Stimulated activated CD4-positive, alpha-beta T cell treated with anti-CD3 and anti-CD28 coated beads, Interleukin-15, amount 100 ng/mL, for 48 hours (primary cell): ENCODE measurements at places on chromosomes 4 and X.

DNA sequence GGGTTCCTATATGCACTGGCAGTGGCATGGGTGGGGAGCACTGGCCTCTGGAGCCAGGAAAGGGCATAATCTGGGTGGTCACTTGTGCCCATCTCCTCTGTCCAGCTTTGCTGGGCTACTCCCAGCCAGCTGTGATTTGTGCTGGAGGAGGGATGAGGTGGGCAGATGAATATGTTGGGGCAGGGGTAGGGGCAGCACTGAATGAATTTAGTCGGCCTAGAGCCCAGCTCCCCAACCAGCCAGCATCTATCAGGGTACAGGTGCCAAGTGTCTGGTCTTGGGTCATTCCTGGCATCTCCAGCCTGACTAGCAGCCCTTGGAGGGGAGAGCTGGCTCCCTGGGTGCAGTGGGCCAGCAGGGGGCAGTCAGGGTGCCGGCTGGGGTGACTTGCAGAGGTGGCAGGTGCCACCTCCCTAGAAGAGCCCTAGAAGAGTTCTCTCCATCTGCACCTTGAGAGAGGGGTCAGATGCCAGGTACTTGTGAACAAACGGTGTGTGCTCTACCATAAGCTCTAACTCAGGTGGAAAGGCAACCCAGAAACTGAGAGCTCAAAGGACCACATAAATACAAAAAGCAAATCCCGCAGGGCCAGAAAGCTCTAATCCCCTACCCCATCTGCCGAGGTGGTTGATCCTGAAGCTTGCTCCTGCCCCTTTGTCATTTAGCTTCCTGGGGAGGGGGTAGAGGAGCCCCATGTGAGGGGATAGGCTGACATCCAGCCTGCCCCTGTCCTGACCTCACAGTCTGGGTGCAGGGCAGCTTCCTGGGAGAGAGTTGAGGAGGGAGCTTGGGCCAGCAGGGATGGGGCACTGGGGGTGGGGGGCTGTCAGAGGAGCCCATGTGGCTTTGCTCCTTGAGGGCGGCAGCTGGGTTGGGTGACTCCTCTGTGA is 2.2 kb downstream of the SORCS2 start:
- DNase-seq: no peak

GRCh38 chr4:119087656-119088055 is 48.0 kb upstream of the MYOZ2 start:
- DNase-seq: no peak

- no peak for DNase-seq
These were observed 5.7 kb downstream of the MAGEE1 start for GRCh38 chrX:76433219-76433618.

GRCh38 chr4:170009291-170009690 is 16.9 kb downstream of the MFAP3L start:
- no peak for DNase-seq

DNA sequence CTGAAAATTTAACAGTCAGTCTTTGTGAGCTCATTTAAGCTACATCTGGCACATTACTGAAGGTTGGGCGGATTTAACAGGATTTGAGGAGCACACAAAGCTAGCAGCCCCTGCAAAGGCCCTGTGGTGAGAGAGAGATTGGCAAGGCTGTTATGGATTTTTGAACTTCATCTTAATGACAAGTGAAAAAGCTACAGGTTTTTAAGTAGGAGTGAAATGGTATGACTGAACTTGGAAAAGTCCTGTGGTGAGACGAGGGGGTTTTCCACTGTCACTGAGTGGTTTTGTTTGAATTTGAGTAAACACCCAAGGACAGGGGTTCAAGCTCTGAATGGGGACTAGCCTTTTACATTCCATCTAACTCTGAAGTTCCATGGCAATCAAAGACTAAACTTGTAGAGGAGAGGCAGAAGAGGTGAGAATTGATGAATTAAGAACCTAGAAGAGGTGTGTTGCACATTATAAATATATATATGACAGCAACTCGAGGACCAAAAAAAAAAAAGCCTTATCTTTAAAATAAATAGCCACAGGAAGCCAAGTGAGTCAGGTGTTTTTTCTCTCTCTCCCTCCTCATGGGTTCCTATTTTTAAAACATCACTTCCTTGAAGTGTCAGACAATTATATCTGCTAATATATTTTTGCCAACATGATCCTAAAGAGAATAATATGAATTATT is 47.8 kb upstream of the CLNK start:
- DNase-seq: no peak

GRCh38 chrX:51598899-51599298 is 19.8 kb downstream of the CENPVL3 start:
- no peak for DNase-seq

- no peak for DNase-seq
These were observed 51.6 kb downstream of the RTL5 start for GRCh38 chrX:72080150-72080549.

DNA sequence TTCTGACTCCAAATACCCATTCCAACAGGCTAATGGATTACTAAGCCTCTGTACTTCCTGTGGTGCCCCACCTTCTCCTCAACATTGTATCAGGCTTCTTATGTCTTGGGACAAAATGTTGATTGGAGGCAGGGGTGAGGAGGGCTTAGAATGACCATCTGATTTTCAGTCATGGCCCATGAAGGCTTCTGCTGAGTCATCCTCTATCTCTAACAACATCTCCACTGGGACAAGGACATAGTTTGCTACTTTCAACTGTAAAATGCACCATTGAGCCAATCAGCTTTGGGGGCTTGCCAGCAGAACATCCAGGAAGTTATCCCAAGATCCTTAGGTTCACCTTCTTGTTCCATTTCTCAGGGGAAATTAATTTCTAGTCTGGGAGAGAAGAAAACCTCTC is 29.5 kb downstream of the MAGEB17 start:
- no peak for DNase-seq

GRCh38 chr4:122625156-122625555 is 4.3 kb upstream of the IL21 start:
- no peak for DNase-seq

DNA sequence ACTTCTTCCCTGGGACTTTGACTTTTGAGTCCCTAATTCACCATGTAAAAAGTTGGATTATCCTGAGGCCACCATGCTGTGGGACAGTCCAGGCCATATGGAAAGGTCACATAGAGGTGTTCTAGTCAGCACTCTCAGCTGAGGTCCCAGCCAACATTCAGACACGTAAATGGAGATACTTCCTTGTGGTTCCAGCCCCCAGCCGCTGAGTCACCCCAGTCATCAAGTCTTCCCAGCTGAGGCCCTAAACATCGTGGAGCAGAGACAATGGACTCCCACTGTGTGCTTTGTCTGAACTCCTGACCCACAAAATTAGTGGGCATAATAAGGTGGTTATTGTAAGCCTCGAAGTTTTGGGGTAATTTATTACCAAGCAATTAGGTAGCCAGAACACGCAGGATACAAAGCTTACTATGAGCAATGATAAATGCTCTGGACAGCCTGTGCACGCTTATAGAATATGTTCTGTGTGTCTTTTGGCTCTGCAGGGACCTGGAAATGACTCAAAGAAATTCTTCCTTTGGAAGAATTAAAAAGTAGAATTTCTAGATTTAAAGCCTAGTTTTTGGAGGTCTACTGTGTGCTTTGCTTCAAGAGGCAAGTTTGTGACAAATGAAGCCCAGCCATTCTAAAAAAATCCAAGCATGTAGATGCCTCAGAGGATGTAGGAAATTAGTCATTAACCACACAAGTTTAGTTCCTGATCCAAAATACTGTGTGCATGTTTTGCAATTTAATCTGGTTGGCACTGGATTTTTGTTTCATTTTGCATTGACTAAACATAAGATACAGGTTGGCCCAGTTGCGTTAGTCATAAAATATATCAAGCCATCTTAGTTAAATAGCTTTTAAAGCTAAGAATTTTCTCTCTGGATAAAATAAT is 33.2 kb upstream of the SLC9A7 start:
- DNase-seq: no peak

DNA sequence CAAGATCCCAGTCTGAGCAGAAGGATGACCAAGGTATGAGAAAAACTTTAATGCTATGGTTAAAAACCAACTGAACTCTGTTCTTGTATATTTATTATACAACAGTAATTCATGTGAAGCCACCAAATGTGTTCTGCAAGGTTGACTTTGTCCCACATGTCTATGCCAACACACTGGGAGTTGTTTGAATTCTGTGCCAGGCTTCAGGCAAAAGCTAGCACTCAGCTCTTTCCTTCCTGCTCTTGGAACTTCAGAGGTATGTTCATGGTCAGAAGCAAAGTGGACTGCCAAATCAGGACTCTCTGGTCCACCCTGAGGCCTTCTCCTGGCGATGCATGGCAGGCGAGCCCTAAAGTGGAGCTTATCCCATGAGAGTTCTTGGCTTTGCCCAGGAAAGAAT is 205.6 kb upstream of the AR start:
- no peak for DNase-seq

DNA sequence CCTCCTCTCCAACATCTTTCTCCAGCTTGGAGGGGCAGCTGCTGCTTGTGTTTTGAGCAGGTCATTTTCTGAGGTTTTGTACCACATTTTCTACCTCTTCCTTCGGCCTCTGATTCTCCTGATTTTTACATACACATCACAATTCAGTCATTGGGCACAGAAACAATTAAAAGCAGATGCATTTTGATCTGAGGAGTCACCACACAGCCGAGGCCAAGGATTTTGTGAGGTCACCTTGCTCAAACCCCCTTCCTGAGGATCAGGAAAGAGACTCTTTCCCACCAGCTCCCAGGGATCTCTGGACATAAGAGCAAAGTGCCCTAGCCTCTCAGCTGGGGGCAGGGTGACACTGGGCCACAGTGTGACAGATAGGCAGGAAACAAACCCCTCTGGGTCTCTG is 5.4 kb upstream of the FATE1 start:
- no peak for DNase-seq

GRCh38 chr4:178395798-178396197 is 953.6 kb upstream of the AGA start:
- no peak for DNase-seq

- no peak for DNase-seq
These were observed 31.8 kb downstream of the ARSD start for GRCh38 chrX:2897311-2897689.

- DNase-seq: no peak
These were observed 199.4 kb upstream of the DDX53 start for GRCh38 chrX:22800360-22800759.

GRCh38 chr4:48588230-48589097 is 98.4 kb downstream of the ZAR1 start:
- no peak for DNase-seq

GRCh38 chr4:162938738-162939485 is 227.8 kb downstream of the NAF1 start:
- DNase-seq: no peak

DNA sequence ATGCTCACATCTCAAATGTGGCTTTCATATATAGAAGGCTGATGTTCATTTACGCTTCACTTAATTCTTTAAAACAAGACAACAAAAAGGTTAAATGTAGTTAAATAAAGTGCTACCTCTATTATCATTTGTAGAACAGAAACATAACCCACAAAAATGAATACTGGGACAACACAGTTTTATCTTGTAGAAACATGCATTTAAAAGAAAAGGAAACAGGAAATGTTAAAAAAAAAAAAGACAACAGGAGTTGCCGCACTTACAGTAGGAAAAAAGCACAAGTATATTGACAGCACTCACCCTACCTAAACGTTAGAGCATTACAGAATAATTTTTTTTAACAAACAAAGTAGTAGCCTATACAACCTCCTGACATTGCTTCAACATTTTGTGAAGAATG is 4.8 kb downstream of the THOC2 start:
- no peak for DNase-seq
